ENCODE measurements at places on chromosomes 5 and 9.

GRCh38 chr5:164097749-164098148 lies 592.3 kb downstream of the MAT2B start:
- DNase-seq, result no peak

GRCh38 chr5:168874713-168875380 lies 295.7 kb upstream of the PANK3 start:
- no peak for DNase-seq

- no peak for DNase-seq
These were observed 93.4 kb downstream of the OSTF1 start for GRCh38 chr9:75181750-75182149.

DNA sequence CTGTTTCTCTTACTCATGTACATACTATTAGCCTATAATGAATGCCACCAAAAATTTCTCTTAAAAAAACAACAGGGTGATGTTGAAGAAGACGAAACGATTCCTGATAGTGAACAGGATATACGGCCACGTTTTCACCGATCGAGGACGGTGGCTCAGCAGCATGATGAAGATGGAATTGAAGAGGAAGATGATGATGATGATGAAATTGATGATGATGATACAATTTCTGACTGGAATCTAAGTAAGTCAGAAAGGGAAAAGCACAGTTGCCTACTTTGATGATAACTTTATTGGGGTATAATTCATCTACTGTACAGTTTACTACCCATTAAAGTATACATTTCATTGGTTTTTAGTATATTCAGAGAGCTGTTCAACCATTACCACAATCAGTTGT lies 66.5 kb downstream of the TNPO1 start:
- DNase-seq, result no peak

DNA sequence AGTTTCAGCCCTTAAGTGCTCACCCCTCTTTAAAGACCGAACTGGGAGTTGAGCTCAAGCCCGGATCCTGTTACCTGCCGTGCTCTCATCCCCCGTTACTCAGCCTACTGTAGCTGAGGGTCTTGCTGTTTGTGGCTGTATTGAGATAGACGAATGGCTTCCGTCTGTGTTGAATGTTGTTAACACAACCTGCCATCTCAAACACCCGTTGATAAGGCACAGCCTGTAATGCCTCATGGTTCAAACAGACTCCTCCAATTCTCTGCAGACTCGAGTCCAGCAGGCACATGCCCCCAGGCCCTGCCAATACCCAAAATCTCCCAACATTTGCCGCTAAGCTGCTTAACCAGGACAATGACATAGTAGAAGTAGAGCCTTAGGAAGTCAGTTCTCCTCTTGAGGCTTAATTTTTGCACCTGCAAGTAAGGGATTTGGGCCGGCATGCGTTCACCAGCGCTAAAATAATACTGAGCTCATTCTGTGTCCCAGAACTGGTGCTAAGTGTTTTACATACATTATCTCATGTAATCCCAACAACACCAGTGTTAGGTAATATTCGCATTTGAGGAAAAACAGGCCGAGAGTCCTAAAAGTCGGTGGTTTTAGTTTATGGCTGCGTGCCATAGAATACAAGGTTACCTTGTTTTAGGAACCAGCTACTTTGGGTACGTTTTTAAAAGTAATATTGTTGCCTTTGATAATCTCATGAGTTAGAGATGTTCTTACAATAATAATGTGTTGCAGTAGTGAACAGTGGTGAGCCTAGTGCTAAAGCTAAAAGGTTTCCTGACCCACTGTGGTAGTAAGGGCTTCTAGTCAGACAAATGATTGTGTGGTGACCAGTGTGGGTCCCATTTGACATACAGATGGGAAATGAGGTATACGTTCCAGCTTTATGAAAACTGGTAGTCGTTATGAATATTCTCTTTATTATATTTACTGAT lies 1.5 kb upstream of the RFX3 start:
- DNase-seq, result no peak

DNA sequence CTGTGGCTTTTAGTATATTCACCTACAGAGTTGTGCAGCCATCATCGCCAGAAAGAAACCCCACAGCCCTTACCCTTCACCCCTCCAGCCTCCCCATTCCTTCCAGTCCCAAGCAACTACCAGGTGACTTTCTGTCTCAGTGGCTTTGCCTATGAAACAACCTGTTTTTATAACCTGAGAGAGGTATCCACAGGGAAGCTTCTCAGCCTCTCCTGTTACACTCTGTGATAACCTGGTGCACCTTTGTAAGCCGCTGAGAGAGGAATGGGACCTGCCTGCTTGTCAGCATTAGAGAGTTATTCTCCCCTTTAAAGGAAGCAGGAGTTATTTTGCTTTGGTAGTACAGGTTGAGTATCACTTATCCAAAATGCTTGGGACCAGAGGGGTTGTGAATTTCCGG lies 93.6 kb downstream of the TRIO start:
- DNase-seq, result no peak

DNA sequence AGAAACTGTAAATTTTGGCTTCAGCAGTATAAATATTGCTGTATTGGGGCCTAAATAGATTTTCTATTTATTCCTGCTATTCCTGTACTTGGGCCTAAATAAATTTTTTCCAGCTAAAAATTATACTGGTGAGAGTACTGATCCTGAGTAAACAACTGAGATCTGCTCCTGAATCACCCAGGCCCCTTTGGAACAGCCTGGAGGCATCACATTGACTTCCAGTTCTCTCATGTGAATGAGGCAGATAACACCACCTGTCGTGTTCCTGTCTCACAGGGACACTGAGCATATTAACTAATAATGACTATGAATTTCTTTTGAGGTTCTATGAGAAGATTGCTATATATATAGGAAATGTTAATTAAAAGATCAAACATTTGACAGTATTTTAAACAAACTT lies 119.5 kb upstream of the PLCXD3 start:
- no peak for DNase-seq

All from activated CD4-positive, alpha-beta T cell treated with anti-CD3 and anti-CD28 coated beads, Interleukin-2, amount 50 U/mL, for 24 hours (primary cell).